ENCODE measurements at places on chromosomes 6 and 20.

DNA sequence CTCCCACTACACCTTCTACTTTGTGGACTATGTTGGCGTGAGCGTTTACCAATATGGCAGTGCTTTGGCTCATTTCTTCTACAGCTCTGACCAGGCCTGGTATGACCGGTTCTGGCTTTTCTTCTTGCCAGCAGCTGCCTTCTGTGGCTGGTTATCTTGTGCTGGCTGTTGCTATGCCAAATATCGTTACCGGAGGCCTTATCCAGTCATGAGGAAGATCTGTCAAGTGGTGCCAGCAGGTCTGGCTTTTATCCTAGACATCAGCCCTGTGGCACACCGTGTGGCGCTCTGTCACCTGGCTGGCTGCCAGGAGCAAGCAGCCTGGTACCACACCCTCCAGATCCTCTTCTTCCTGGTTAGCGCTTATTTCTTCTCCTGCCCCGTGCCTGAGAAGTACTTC is 16.5 kb upstream of the EFHC1 start:
- DNase-seq: no peak

- DNase-seq: no peak
These were observed 38.4 kb downstream of the KIF3B start for GRCh38 chr20:32315891-32316290.

GRCh38 chr20:48149902-48150301 is 364.6 kb upstream of the SULF2 start:
- DNase-seq: no peak

DNA sequence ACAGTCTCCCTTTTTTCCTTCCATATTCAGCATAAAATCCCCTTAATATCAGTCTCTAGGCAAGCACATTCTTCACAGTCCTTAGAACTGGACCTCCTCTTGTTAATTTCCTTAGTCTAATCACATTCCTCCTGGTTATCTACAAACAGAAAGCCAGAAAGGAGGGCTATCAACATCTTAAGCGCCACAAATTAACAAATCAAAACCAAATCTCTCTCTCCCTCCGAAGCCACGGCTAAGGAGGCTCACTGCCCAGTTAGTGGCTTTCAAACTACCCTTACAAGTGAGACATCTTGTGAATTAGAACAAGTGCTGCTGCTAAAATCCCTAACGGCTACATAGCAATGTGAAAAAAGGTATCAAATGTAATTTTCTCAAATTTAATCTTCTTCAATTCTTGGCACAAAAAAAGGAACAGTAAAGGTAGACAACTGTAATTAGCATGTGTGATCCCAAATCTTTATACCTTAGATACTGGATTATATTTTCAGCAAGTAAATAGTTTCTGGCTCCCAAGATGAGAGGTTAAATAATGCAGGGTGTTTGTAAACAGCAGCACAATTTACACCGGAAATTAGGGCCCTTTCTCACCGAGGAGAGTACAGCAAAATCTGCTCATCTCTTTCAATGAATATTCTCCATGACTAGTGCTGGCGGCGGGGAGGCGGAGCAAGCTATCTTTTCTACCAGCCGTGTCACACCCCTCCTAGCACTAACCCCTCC is 1.4 kb upstream of the TRIM39 start:
- peak; percentile 1 for DNase-seq

DNA sequence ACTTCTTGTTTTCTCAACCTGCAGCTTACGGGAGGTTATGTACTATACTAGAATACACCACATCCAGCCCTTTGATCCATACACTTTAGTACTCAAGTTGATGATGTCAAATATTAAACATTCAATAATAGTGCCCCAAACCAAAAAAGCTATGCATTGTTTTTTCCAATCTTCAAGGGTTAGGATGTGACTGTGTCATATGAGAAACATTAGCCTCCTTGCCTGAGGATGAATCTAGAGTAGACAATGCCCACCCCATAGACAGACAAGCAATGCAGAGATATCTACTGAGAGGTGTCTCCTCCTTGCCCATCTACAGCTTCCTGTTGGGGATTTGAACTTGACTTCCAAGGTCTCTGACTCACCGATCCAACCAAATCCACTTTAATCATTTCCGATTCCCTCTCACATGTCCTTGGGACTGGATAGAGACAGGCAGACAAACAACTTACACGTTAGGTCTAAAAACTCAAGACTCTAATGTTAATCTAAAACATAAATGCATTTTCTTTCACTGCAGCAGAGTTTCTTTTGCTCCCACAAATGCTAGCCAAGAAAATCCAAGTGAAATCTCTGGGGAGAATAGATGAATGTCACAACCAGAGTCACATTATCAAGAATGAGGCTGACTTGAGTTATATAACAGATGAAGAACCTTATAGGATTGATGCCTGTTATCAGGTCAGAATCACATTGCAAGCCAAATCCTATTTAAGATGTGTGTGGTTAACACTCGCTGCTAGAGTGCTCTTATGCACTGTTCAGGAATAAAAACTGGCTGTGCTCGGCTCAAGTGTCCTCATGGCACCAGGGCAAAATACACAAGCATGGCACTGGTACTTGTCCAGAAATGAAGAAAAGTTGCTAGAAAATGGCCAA is 75.5 kb upstream of the TNFAIP3 start:
- no peak for DNase-seq

- DNase-seq: peak; percentile 52
These were observed at the start of gene CDC40 for GRCh38 chr6:110180228-110181008. TSS of gene CDC40 (plus strand) at chr6:110180427. CDS start at chr6:110180445, 18 bp downstream.

DNA sequence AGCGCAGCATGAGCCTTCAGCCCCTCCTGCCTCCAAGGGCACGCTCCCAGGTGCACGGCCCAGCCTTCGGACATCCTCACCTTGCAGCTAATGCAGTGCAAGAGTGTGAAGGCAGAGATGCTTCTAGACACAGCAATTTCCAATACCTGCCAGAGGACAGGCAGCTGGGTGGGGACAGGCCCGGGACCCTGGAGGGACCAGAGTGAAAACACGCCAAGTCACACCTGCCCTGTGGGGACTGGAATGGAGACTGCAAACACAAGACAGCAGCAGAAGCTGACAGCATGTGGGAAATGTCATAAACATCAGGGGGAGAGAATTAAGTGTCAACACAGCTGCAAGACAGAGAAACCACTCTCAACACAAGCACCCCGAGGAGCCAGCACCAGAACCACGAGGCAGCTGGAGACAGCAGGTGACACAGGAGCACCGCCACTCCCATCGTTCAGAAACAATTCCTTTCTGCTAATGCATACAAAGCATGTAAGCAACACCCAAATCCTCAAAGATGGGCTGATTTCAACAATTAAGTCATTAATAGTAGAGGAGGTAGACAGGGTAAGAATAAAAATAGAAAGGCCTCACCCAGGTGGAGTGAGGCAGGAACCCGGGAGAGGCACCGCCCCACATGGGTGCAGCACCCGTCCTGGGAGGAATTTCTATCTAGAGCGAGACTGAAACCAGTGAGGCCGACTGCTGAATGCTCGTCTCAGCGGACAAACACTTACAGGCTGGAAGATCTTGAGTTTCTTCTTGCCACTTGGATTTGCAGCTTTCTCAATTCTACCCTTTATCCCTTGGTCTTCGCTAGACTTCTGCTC is 17.1 kb downstream of the DIDO1 start:
- no peak for DNase-seq

DNA sequence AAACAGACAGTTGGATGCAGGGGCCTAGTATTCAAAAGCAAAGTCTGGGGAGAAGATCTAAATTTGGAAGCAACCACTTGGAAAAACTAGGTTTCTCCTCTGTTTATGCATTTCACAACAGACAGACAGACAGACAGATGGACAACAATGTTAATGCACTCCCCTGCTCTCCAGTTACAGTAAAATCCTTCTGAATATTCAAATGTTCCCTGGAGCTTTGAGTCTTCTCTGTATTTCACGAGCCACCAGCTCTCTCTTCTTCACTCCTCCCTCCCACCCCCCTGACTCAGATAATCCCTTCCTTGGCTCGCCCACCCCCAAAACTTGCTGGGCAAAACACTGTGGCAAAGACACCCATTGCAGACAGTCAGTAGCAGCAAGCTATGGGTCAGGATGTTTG is 129.3 kb upstream of the TOP1 start:
- DNase-seq: no peak

- no peak for DNase-seq
These were observed 2.2 kb downstream of the HIVEP2 start for GRCh38 chr6:142942805-142943227.

DNA sequence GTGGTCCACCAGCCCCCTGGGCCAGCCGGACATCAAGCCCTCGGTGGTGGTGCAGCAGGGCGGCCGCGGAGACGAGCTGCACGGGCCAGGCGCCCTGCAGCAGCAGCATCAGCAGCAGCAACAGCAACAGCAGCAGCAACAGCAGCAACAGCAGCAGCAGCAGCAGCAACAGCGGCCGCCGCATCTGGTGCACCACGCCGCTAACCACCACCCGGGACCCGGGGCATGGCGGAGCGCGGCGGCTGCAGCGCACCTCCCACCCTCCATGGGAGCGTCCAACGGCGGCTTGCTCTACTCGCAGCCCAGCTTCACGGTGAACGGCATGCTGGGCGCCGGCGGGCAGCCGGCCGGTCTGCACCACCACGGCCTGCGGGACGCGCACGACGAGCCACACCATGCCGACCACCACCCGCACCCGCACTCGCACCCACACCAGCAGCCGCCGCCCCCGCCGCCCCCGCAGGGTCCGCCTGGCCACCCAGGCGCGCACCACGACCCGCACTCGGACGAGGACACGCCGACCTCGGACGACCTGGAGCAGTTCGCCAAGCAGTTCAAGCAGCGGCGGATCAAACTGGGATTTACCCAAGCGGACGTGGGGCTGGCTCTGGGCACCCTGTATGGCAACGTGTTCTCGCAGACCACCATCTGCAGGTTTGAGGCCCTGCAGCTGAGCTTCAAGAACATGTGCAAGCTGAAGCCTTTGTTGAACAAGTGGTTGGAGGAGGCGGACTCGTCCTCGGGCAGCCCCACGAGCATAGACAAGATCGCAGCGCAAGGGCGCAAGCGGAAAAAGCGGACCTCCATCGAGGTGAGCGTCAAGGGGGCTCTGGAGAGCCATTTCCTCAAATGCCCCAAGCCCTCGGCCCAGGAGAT is 1.0 kb downstream of the POU3F2 start:
- DNase-seq: peak; percentile 13

DNA sequence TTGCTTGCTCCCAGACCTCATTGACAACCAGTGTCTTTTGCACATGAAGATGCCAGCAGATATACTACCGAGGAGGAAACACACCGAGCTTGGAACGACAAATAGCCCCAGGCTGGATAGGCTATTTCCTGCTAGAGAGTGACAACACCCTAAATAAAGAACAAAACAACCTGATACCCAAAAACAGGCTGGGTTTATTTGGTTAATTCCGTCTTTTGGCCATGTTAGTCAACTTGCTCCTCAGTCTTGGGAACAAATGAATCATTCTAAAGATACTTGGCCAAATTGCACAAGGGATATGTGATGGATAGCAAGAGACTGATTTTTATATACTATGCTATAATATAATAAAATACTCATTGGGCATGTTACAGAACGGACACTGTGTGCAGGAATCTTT is 11.5 kb upstream of the MUC22 start:
- DNase-seq: no peak

DNA sequence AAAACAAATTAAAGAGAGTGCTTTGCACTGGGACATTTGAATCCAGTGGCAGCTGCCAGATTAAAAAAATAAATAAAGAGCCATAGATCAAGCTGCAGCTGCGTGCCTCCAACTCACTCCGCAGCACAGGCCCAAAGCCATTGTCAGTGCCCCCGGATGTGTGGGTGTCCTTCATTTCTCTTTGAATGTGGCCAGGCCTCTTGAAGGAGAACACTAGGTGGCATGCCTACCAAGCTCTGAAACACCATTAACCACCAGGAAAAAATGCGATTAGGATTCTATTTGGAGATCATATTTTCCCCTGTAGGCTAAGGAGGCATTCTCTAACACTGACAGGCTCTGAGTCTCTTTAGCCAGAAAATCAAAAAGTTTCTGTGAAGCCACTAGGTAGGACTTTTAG is 549.8 kb downstream of the PRKN start:
- peak; percentile 56 for DNase-seq

DNA sequence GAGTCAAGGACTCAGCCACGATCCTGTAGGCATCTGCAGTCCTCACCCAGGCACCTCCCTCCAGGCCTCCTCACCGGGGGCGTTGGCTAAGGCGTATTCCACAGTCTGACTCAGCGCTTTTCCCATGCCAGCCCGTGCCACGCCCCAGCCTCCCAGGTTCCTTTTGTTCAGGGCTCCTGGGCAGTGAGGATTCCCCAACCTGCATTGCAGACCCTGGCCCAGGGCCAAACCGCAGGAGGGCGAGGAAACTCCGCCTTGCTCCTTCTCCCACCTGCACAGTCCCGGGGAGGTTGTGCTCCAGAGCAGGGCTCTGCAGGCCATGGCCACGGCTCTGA is 202.8 kb upstream of the CST7 start:
- no peak for DNase-seq

DNA sequence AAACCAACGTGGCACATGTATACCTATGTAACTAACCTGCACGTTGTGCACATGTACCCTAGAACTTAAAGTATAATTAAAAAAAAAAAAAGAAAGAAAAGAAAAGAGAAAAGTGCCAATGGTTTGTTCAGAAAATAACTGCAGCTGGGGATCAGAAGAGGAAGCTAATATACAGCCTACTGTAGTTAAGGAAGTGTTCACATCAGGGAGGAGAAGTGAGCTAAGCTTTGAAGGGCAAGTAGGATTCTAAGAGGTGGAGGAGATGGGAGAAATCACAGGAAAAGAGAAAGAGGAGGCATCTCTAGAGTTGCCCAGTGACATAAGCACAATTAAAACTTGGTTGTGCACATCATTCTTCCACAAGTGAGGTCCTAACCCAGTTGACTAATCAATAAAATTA is 214.4 kb upstream of the DTNBP1 start:
- no peak for DNase-seq

DNA sequence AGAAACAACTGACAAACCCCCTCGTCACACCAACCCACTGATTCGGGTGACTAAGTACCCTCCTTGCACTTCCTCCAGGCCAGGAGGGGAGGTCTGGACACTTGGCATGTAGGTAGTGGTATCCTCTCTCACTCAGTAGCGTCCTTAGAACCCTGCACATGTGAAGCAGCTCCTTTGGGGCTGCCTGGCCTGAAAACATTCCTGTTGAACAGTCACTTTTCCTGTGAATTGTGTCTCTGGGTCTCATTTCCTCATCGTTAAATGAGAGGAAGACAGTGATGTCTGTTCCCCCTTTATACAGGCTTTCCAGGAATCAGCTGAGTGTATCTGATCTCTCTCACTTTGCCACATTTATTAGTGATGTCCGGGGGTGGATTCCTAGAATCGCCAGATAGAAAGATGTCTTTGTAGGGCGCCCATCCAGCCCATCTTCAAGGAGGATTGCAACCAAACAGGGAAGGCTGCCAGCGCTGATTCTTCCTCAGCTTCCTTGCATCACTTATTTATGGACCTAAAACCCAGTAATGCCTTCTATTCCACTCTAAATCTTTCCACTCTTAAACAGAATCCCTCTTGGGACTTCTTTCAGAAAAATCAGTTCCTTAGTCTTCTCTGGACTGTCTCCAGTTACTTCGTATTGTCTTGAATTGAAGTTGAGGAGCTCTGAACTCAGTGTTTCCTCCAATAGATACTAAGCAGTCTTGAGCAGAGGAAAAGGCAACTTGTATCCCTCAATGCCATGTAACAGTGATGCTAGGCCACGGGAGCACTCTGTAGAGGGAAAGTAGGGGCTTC is 9.4 kb upstream of the POPDC3 start:
- no peak for DNase-seq

GRCh38 chr6:43500921-43501320 is 9.2 kb downstream of the LRRC73 start:
- no peak for DNase-seq

All from NCI-H1092 (cell line).